Activated naive CD8-positive, alpha-beta T cell treated with anti-CD3 and anti-CD28 coated beads, Interleukin-2, amount 10 ng/mL, durations not matched to agents 7 days and 5 days (primary cell): ENCODE measurements at places on chromosomes 5 and 9. TPM values are rescaled to one million over a fixed set of nuclear protein-coding genes. Genes with fewer than 3 reads are reported as not detected.

Gene DMRTA1
- total RNA-seq: not detected

Gene RAI14
- 0.77 TPM for total RNA-seq

Gene CCDC171
- 1.7 TPM for total RNA-seq

Gene ADAMTS19
- not detected for total RNA-seq

Gene HRH2
- 29.0 TPM for total RNA-seq

Gene SNAPC3
- total RNA-seq: 29.2 TPM

Gene BNC2
- not detected for total RNA-seq

Gene ZNF189
- total RNA-seq: 16.0 TPM

DNA sequence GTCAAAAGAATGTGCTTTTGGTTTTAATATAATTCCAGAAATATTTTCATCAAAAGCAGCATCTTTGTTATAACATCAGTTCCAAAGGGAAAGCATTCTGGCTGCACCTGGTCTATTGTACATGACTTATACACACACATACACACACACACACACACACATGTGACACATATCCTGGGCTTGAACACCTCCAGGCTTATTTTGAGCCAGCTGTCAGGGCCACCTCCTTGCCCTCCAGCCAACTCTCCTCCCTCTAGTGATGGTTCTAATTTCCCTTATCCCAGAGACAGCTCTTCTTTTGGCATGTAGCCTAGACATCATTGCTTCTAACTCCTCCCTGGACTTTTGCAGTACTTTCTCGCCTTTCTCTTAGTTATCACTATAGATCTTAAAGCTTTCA is 115.0 kb downstream of the PIK3R1 start:
- peaks cover 6% of the 10 kb centered on the region for H3K27me3 ChIP-seq
- H3K4me3 ChIP-seq: no peak overlapping the region

DNA sequence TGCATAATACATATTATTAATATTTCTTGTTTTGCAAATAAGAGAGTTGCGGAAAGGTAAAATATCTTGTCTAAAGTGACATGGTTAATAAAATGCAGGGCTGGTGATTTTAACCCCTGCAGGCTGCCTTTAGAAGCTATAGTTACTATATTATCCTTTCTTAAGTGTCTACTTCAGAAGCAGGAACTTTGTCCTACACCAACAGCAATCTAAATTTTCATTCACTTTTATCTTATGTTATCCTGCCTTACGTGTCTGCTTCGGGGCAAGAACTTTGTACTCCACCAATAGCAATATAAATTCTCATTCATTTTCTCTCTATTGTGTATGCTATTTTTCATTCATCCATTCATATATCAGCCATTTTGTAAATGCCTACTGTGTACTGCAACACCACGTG is 719.5 kb downstream of the TLR4 start:
- no peaks in the 10 kb centered on the region for H3K4me1 ChIP-seq
- H3K36me3 ChIP-seq: no peaks in the 10 kb centered on the region
- no peak overlapping the region for H3K27ac ChIP-seq
- H3K27me3 ChIP-seq: no peaks in the 10 kb centered on the region
- H3K4me3 ChIP-seq: no peak overlapping the region
- DNase-seq: no peak

- no peak overlapping the region for H3K4me3 ChIP-seq
- peaks cover 9% of the 10 kb centered on the region for H3K27me3 ChIP-seq
- H3K4me1 ChIP-seq: no peaks in the 10 kb centered on the region
- H3K27ac ChIP-seq: no peak overlapping the region
- no peak for DNase-seq
Observed at GRCh38 chr5:78698191-78698791, 49.7 kb upstream of the LHFPL2 start.

DNA sequence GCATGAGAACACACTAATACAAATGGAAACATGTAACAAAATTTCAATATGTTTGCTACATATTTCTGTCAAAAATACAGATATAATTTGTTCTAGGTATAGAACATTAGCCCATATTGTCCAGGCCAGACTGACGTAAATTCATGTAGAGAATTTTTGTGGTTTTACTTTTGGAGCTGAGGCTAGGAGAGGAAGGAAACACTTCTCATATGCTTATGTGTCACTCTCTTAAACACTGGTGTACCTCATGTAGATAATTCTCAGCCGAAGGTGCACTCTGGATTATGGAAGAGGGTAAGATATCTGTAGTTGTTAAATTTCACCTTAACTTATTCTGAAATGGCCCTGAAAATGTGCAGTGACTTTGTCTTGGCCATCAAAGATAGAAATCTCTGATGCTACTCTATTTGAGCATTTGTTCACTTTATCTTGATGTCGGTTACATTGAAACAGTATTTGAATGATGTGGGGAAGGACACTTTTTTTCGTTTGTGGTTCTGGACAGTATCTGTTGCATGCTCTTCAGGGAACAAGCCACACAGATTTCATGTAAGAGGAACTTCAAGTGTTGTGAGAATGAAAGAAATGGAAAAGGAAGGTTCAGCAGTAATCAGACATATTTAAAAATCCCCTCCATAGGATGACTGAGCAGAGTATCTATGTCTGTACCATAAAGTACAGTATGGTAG is 202.7 kb downstream of the SPATA31D1 start:
- no peak for DNase-seq
- H3K4me1 ChIP-seq: no peaks in the 10 kb centered on the region
- H3K27ac ChIP-seq: no peak overlapping the region
- H3K27me3 ChIP-seq: no peaks in the 10 kb centered on the region
- H3K36me3 ChIP-seq: no peaks in the 10 kb centered on the region

DNA sequence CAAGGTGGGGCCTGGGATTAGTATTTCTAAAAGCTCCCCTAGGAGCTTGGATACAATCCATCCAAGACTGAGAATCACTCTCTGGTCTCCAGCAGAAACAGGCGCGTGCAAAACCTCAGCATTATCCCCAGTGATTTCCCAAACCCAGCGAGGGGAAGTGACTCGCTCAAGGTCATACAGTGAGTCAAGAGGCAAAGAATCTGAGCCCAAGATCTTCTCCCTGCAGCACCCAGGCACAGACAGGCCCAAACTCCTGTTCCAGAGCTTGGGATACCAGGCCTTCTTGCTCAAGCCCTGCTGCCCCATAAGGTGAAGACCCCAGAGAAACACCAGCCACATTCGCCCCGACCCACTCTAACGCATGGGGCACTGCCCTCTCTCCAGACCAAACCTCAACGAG is 33.2 kb downstream of the SHB start:
- DNase-seq: no peak
- H3K27me3 ChIP-seq: peaks cover 6% of the 10 kb centered on the region
- no peaks in the 10 kb centered on the region for H3K36me3 ChIP-seq
- no peak overlapping the region for H3K4me3 ChIP-seq
- H3K27ac ChIP-seq: no peak overlapping the region
- H3K4me1 ChIP-seq: no peaks in the 10 kb centered on the region

DNA sequence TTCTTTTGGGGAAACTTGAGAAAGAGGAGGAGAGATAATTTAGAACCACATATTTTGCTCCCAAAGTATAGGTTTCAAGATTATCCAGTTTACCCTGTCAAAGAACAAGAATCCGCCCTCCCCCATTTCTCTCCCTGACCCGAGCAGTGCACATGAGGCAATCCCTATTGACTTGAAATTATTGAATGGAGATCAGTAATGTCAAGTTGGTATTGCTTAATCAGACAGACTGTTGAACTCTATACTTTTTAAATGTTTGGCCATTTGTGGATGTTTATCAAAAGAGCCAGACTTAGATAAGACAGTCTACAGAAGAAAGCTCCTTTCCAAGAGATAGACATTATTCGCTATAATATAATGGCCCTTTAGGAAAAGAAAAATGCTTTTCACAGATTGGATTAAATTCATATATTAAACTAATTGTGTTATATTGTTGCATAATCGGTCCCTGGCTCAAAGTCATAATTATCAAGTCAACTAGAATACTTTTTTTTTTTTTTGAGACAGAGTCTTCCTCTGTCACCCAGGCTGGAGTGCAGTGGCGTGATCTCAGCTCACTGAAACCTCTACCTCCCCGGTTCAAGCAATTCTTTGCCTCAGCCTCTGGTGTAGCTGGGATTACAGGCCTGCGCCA is 5.3 kb downstream of the SLC25A25 start:
- H3K4me1 ChIP-seq: peaks cover 36% of the 10 kb centered on the region
- no peaks in the 10 kb centered on the region for H3K27me3 ChIP-seq
- H3K36me3 ChIP-seq: peaks cover 16% of the 10 kb centered on the region
- peak overlapping the region; percentile 52 for H3K4me3 ChIP-seq
- H3K27ac ChIP-seq: peak overlapping the region; percentile 78

GRCh38 chr9:33698267-33698666 is 97.1 kb upstream of the PRSS3 start:
- H3K36me3 ChIP-seq: no peaks in the 10 kb centered on the region
- DNase-seq: no peak
- H3K27ac ChIP-seq: no peak overlapping the region

GRCh38 chr5:118533156-118533555 is 455.2 kb downstream of the DTWD2 start:
- no peak overlapping the region for H3K4me3 ChIP-seq
- H3K27ac ChIP-seq: no peak overlapping the region
- no peaks in the 10 kb centered on the region for H3K36me3 ChIP-seq

DNA sequence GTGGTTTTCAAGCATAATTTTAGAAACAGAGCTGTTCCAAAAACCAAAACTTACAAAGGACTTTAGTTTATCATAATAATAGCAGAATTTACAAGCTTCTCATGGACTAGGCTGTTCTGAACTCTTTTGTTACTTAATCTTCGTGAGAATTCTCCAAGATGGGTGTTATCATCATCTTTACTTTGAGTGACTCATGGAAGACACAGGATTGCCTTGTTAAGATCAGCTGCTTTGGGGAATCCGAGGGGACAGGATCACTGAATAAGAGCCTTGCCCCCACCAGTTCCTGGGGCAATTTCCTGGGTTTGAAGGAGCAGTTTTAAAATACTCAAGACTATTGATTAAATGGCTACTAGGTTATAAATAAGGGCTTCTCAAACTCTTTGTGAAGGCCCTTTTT is 80.5 kb downstream of the CFAP90 start:
- H3K27ac ChIP-seq: no peak overlapping the region
- H3K27me3 ChIP-seq: peaks cover 56% of the 10 kb centered on the region
- DNase-seq: no peak
- H3K4me1 ChIP-seq: no peaks in the 10 kb centered on the region
- H3K4me3 ChIP-seq: no peak overlapping the region

DNA sequence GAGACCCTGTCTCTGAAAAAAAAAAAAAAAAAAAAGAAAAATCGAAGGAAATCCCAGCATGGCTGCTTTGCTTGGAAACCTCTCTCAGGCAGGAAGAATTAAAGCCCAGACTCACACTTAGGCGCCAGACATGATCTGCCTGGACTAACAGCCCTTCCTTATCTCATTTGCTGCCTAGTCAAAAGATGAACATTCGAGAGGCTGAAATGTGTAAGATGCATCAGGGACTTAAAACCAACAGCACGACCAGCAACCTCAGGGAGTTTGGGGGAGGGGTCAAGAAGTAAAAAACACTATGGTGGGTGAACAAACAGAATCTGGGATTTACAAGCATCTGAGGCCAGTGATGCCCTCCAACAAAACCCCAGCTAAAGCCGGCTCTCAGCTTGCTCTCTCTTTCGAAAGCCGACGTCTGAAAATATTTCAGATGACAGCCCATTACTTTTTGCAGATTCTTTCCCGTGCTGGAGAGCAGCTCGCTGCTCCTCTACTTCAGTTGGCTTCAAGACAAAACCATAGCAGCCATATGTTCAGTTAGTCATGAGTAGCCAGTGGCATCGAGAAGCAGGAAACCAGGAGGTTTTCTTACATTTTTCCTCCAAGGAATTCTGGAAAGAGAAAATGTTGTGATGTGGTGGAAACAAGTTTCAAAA is 249.9 kb downstream of the MARCHF11 start:
- no peaks in the 10 kb centered on the region for H3K27me3 ChIP-seq
- no peak for DNase-seq
- H3K27ac ChIP-seq: no peak overlapping the region
- no peaks in the 10 kb centered on the region for H3K36me3 ChIP-seq
- H3K4me3 ChIP-seq: no peak overlapping the region

GRCh38 chr5:40332970-40333369 is 346.7 kb upstream of the PTGER4 start:
- peaks cover 7% of the 10 kb centered on the region for H3K4me1 ChIP-seq
- peaks cover 9% of the 10 kb centered on the region for H3K36me3 ChIP-seq
- no peaks in the 10 kb centered on the region for H3K27me3 ChIP-seq
- no peak for DNase-seq
- H3K4me3 ChIP-seq: no peak overlapping the region

DNA sequence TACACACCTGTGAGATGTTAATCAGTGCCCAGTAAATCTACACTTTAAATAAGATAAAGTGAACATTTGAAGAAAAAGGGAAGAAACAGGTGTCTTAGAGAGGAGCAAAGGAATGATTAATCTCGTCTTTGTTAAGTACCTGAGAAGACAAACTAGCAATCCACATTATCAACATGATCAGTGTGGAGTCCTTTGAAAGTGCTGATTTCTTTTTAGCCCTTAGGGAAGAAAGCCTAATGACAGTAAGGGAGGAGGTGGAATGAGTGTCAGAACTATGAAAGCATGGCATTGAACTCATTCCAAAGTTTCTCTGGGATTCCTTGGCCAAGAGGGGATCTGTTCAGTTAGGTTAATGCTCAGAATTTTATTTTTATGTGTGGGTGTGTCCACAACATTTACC is 1109.0 kb upstream of the ACO1 start:
- no peak overlapping the region for H3K4me3 ChIP-seq
- no peak overlapping the region for H3K27ac ChIP-seq
- DNase-seq: no peak
- H3K36me3 ChIP-seq: peaks cover 3% of the 10 kb centered on the region

DNA sequence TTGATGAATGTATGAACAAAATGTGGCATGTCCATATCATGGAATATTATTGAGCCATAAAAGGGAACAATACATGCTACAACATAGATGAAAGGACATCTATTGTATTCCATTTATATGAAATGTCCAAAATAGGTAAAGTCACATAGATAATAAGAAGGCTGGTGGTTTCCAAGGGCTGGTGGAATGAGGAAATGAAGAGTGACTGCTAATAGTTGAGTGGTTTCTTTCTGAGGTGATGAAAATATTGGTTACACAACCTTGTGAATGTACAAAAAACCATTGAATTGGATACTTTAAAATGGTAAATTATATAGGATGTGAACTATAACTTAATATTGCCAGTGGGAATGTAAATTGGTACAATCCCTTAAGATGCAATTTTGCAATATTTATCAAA is 5.2 kb downstream of the ARSB start:
- peaks cover 33% of the 10 kb centered on the region for H3K4me1 ChIP-seq
- DNase-seq: no peak
- H3K4me3 ChIP-seq: no peak overlapping the region
- no peaks in the 10 kb centered on the region for H3K36me3 ChIP-seq
- H3K27ac ChIP-seq: no peak overlapping the region

GRCh38 chr5:119795768-119796167 is 166.4 kb downstream of the FAM170A start:
- H3K36me3 ChIP-seq: no peaks in the 10 kb centered on the region
- no peak overlapping the region for H3K4me3 ChIP-seq
- no peaks in the 10 kb centered on the region for H3K27me3 ChIP-seq

- H3K4me3 ChIP-seq: no peak overlapping the region
- H3K27me3 ChIP-seq: peaks cover 74% of the 10 kb centered on the region
- H3K27ac ChIP-seq: no peak overlapping the region
- no peak for DNase-seq
Observed at GRCh38 chr5:159104051-159104651, 4.4 kb upstream of the EBF1 start.
